GM23248 (cell line): ENCODE measurements at places on chromosomes 5 and 9.
A peak's percentile ranks its signal among the peaks of the same experiment; 100 is the strongest.

DNA sequence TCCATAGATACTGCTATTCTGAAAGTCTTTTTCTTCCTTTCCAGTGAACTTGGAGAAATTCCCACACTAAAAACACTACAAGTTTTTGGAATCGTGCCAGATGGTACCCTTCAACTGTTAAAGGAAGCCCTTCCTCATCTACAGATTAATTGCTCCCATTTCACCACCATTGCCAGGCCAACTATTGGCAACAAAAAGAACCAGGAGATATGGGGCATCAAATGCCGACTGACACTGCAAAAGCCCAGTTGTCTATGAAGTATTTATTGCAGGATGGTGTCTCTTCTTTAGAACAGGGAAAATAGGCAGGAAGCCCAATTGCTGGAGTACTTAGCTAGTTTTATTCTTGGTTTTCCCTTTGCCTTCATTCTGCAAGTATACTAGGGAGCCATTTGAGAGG, 29.9 kb downstream of the SKP2 start:
- no peak for DNase-seq

- DNase-seq: no peak
Measured at GRCh38 chr9:13447843-13448422, 168.4 kb upstream of the MPDZ start.

- no peak for DNase-seq
Measured at GRCh38 chr5:178360222-178360925, 127.8 kb upstream of the PHYKPL start.

DNA sequence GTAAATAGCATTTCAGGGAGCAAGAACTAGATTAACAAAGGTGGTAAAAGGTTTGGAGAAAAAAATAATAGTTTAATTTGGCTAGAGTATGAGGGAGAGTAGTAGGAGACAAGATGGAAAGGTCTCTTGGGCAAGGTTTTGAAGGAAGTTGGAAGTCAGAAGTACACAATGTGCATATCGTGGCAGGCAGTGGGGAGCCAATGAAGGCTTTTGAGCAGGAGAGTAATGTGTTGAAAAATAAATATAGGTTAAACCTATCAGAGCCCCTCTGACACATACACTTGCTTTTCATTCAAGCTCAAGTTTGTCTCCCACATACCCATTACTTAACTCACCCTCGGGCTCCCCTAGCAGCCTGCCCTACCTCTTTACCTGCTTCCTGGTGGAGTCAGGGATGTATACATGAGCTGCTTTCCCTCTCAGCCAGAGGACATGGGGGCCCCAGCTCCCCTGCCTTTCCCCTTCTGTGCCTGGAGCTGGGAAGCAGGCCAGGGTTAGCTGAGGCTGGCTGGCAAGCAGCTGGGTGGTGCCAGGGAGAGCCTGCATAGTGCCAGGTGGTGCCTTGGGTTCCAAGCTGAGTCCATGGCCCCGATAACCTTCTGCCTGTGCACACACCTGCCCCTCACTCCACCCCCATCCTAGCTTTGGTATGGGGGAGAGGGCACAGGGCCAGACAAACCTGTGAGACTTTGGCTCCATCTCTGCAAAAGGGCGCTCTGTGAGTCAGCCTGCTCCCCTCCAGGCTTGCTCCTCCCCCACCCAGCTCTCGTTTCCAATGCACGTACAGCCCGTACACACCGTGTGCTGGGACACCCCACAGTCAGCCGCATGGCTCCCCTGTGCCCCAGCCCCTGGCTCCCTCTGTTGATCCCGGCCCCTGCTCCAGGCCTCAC, at the start of gene CA9:
CA9 (plus strand) TSS at position 797 of the 893 bp plus-strand sequence; CDS start at position 829, 32 bp downstream.
- DNase-seq: no peak

DNA sequence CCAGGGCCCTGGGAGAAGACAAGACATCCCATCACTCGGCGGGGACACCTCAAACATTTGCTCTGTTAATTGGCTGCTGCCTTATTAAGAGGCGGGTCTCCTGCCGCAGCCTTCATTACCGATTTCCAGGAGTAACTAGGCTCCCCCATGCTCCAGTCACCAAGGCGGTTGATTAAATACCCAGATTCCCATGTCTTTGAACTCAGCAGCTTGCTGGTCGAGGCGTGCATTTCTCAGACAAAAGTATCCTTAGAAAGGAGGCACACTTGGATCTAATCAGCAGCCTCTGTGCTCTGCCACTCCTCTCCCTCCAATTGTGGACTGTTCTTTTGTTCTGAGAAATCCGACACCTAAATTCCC, 228.8 kb downstream of the FSTL4 start:
- DNase-seq: no peak

GRCh38 chr5:159021901-159022556, 77.7 kb downstream of the EBF1 start:
- DNase-seq: peak; percentile 96

DNA sequence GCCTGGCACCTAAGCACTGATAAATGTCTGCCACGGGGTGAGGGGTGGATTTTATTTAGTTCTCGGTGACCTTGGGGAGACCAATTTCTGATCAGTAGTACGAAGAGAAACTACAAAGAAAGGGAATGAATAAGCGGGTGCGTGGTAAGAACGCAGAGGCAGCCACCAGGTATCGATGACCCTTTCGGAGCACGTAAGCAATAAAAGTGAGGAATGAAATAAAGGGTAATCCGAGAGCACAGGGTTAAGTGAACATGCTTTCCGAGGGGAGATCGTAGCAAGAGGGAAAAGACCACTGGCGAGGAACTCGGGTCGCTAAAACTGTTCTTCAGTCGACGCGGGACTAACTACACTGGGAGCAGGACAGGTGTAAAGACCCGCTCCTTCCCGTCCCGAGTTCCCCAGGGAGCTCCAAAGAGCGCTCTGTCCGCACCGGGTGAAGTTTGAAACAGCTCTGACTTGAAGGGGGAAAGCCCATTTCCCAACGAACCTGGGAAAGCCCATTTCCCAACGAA, 1.1 kb downstream of the ELOVL7 start:
- DNase-seq: peak; percentile 10
